ENCODE measurements at places on chromosomes 4 and X. TPM values are rescaled to one million over a fixed set of nuclear protein-coding genes. Genes with fewer than 3 reads are reported as not detected.

- DNase-seq: no peak
Measured at GRCh38 chr4:10020871-10021652, at the start of gene SLC2A9. SLC2A9 (minus strand) TSS chr4:10021497; CDS start chr4:10021429, 68 bp downstream.

DNA sequence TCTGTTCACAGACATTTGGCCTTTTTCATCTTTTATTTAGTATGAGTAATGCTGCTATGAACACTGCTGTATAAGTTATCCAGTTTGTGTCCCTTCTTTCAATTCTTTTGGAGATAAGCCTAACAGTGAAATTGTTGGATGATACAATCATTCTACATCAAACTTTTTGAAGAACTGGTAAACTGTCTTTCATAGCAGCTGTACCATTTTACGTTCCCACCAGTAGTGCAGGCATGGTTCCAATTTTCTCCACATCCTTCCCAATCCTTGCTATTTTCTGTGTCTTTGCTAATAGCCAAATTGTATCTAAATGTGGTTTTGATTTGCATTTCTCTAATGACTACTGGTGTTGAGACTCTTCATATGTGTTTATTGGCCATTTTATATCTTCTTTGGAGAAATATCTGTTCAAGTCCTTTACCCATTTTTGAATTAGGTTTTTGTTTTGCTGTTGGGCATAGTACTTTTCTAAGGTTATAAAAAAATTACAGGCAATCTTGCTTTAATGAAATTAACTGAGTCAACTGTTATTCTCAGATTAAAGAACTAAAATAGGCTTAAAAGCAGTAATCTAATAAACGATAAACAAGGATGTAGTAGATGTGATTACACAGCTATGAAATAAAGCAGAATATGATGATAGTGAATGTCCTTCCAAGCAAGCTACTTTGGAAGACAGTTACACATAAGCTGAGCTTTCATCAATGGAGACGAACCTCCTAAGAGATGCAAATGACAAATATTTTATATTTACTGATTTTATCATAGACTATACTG, 57.2 kb downstream of the FBXW7 start:
- DNase-seq: no peak

- no peak for DNase-seq
Measured at GRCh38 chrX:2578864-2579263, 78.1 kb upstream of the DHRSX start.

GRCh38 chr4:152965611-152966010, 29.5 kb downstream of the FHDC1 start:
- no peak for DNase-seq

- no peak for DNase-seq
Measured at GRCh38 chr4:53608649-53609048, 17.4 kb upstream of the LNX1 start.

- no peak for DNase-seq
Measured at GRCh38 chr4:2673157-2673556, 83.0 kb downstream of the TNIP2 start.

DNA sequence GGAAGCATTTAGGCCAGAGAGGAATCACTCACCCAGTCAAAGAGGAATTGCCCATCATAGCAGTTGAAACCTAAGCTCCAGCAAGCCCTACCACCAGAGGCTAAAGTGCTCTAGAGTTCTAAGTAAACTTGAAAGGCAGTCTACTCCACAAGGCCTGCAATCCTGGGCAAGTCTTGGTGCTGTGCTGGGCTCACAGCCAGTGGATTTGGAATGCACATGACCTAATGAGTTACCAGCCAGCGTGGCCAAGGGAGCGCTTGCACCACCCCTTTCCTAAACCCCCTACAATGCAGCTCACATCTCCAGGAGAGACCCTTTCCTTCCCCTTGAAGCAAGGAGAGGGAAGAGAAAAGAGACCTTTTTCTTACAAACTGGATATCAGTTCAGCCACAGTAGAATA, 445.7 kb downstream of the GASK1B start:
- DNase-seq: no peak

- DNase-seq: no peak
Measured at GRCh38 chr4:41532882-41533281, 5.1 kb upstream of the LIMCH1 start.

- no peak for DNase-seq
Measured at GRCh38 chr4:180455226-180455625, 1788.0 kb upstream of the TENM3 start.

DNA sequence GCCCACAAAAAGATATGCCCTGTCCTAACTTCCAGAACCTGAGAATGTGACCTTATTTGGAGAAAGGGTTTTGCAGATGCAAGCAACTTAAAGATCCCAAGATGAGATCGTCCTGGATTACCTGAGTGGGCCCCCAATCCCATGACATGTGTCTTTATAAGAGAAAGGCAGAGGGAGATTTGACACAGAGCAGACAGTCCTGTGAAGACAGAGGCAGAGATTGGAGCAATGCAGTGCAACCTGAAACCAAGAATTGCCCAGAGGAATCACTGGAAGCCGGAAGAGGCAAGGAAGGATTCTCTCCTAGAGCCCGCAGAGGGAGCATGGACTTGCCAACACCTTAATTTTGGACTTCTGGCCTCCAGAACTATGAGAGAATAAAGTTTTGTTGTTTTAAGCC, 171.5 kb downstream of the SMIM20 start:
- no peak for DNase-seq

GRCh38 chr4:81472281-81473182, 825 bp upstream of the RASGEF1B start:
- no peak for DNase-seq

DNA sequence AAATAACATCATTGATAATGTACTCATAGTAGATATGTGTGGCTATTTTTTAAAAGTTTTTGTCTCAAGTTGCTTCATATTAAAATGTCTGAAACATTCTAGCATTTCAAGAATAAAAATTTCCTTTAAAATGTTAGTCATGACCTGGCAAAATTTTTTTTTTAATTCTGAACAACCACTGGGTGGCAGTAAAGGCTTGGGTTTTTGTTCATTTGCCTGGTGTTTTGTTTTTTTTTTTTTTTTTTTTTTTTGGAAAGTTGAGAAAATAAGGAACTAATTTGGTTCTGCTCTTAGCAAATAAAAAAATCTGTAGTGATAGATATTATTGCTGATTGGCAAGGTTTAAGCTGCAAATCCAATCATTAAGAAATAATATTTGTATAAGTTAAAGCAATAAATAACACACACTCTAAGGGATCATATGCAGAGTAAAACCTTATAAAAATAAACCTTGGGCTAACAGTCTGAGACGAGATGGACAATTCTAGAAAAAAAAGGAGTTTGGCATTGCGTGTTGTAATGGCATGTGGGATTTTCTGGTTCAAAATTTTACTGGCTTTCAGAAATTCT, 81.4 kb downstream of the CEP44 start:
- peak; percentile 30 for DNase-seq

GRCh38 chrX:2463973-2464676, 36.7 kb downstream of the DHRSX start:
- no peak for DNase-seq

DNA sequence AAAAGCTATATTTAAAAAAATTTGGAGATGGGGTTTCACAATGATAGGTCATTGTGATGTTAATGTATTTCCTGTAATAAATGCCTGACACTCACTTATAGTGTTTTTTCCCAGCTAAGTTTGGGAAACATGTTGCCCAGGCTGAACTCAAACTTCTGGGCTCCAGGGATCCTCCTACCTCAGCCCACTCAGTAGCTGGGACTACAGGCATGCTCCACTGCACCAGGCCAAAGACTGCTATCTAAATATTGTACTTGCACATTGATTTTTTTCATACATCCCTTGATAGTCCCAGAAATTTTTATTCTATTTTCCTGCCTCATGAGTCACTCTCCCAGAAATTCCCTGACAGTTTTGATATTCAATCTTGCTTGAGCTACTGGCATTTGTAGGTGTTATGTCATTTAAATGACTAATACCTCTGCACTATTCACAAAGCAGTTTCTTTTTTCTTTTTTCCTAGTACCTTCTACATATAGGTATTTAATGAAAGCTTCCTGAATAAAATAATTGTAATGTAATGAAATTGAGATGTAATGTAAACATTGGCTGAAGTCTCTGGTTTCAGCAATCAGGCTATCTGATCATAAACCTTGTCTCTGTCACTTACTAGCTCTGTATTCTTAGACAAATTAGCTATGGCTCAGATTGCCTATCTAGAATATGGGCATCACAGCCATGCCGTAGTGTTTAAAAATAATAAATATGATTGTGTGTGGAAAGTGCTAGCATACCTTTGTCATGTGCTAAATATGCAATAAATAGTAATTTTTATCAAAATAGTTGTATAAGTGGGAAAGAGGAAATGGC, 1973.0 kb upstream of the AGA start:
- peak; percentile 25 for DNase-seq

GRCh38 chrX:136656361-136656964, 8.5 kb downstream of the CD40LG start:
- no peak for DNase-seq

DNA sequence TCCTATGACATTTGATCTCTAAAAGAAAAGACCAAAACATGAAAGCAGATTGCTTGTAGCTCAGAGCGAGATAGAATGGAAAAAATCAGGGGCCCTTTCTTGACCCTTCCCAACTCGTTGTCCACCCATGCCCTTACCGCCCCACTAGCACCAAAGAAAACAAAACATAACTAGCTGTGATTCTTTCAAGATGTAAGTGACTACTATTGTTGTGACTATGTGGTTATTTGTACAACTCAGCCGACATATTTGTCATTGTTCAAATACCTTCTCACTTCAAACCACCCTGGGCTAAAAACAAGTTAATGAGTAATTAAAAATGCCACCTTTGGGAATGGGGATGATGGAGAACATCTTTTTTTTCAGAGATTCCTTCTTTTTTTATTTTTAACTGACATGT, 171.2 kb upstream of the GPC4 start:
- DNase-seq: no peak

- no peak for DNase-seq
Measured at GRCh38 chr4:153447175-153447905, 18.8 kb upstream of the TMEM131L start.

DNA sequence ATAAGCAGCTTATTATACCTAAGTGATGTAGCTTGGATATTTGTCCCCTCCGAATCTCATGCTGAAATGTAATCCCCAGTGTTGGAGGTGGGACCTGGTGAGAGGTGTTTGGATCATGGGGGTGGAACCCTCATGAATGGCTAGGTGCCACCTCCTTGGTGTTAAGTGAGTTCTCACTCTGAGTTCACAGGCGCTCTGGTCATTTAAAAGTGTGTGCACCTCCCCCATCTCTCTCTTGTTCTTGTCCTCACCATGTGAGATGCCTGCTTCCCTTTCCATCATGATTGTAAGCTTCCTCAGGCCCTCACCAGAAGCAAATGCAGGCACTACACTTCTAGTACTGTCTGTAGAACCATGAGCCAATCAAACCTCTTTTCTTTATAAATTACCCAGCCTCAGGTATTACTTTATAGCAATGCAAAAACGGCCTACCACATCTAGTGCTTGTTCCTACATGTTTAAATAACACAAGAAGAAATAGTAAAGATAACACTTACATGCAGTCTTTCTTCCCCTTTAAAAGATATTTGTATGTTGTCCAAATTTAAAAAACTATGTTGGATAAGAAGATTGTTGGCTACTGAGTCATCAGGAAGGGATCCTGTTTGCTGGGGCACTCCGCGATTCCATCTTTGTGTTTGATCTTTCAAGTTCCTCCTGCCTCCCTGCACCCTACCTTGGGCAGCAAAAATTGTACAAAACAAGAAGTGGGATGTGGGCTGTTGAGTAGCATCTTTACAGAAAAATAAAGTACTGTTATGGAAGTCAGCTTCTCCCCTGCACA, 29.7 kb downstream of the PPP1R2C start:
- DNase-seq: no peak

DNA sequence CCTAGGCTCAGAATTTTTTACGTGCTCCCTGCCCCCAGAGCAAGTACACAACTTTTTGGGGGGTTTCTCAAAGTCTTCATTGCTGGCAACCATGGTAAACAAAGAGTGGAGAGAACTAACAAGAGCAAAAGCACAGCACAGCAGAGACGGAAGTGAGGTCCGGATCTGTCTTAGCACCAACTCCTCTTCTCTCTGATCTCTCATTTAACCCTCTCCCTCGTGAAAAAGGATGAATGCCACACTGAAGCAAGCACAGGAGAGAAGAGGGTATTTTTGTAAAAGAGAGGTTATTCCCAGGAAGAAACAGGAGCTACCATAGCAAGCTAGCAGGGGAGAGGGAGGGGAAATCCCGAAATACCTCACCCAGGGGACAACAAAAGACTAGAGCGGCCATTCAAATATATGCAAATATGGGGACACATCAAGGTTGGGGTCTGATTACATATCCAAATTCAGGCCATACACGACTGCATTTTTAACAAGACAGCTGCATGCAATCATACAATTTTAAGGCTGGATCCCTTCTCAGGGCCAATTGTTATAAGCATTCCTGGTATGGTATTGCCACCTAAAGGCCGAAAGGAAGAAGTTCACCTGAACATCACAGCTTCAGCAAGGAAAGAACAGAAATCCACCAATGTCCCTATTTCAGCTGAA, 46.6 kb downstream of the CD40LG start:
- peak; percentile 32 for DNase-seq

- no peak for DNase-seq
Measured at GRCh38 chrX:11665168-11666111, at the start of gene ARHGAP6. ARHGAP6 (minus strand) TSS chrX:11665920; CDS start chrX:11664828, 1,092 bp downstream.

DNA sequence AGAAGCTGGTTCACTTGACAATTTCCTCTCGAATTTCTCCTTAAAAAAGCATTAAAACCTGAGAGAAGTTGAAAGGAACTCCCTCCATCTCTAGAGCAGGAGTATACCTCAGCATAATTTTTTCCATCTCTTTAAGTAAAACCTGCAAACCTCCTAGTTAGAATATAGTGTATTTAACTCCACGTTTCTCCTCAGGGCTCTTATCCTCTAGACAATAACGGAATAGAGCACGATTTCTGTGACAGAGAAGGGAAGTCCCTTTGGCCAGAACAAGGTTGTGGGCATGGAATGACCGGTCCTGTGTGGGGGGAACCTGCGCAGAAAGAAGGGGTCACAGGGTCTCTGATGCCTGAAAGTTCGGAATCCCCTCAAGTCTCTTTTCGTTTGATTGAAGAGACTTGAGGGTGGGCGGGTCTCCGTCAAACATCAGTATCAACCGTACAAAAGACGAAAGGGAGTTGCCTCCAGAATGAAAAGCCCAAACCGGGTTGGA, 697 bp downstream of the ZNF280C start:
- no peak for DNase-seq

- DNase-seq: peak; percentile 22
Measured at GRCh38 chrX:85244450-85245211, 840 bp downstream of the ZNF711 start.

GRCh38 chrX:143642426-143642825, 6.5 kb upstream of the SLITRK4 start:
- DNase-seq: no peak

UGDH gene
- 358 TPM for total RNA-seq

GLRA3 gene
- total RNA-seq: 0.09 TPM

GDPD2 gene
- total RNA-seq: not detected

KCNE5 gene
- total RNA-seq: 0.32 TPM

CHRDL1 gene
- not detected for total RNA-seq

GCNA gene
- total RNA-seq: 5.3 TPM

EMD gene
- 98.2 TPM for total RNA-seq

PARM1 gene
- 0.52 TPM for total RNA-seq

COL4A6 gene
- total RNA-seq: 157 TPM

ACE2 gene
- 0.12 TPM for total RNA-seq

NPNT gene
- total RNA-seq: 0.12 TPM

AMOT gene
- 0.98 TPM for total RNA-seq

SOWAHD gene
- total RNA-seq: not detected

TRMT2B gene
- total RNA-seq: 103 TPM

TSPYL2 gene
- 9.9 TPM for total RNA-seq

MAGEA12 gene
- total RNA-seq: not detected

GPR34 gene
- 0.17 TPM for total RNA-seq

SERTM2 gene
- total RNA-seq: not detected

UPF3B gene
- total RNA-seq: 11.6 TPM

NAP1L2 gene
- 2.2 TPM for total RNA-seq

Data from NCI-H460 (cell line).